ENCODE measurements at places on chromosomes 13 and 19.

- peak; percentile 21 for DNase-seq
Observed at GRCh38 chr13:42153199-42154113, 105.0 kb downstream of the DGKH start.

- DNase-seq: no peak
Observed at GRCh38 chr13:112376050-112376681, at the start of gene SPACA7. TSS of gene SPACA7 (plus strand) at chr13:112376355. CDS start at chr13:112376386, 31 bp downstream.

GRCh38 chr13:93625536-93625935 is 398.9 kb downstream of the GPC6 start:
- DNase-seq: peak; percentile 29

DNA sequence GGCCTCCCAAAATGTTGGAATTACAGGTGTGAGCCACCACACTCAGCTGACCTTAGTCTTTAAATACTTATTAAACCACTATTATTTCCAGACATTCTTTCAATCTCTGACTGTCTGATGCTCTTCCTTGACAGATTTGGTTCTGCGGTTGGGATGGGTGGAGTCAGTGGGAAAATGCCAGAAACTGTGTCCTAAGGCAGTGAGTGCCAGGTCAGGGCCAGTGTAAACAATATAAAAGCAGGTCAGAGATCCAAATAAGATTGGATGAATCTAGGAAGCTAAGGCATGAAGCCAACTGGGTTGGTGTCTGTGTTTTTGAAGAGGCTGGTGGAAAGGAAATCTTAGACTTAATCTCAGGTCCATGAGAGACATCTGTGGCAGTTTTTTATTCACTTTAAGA is 74.7 kb downstream of the KLF5 start:
- DNase-seq: no peak

GRCh38 chr13:51026016-51026415 is 85.1 kb downstream of the C13orf42 start:
- DNase-seq: no peak

GRCh38 chr13:21181671-21182070 is 5.2 kb downstream of the MRPL57 start:
- no peak for DNase-seq

GRCh38 chr19:37909661-37910199 is 2.7 kb downstream of the SIPA1L3 start:
- no peak for DNase-seq

DNA sequence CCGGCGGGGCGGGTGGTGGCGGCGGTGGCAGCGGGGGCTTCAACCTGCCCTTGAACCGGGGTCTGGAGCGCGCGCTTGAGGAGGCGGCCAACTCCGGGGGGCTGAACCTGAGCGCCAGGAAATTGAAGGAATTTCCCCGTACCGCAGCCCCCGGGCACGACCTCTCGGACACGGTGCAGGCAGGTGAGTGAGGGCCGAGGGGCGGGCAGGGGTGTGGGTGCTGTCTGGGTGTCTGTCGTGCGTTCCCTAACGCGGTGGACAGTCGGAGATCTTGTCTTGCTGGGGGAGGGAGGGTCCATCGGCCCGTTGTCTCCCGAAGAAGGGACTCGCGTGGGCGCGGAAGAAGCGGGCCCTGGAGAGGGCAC is 533 bp downstream of the LRCH1 start:
- DNase-seq: no peak

DNA sequence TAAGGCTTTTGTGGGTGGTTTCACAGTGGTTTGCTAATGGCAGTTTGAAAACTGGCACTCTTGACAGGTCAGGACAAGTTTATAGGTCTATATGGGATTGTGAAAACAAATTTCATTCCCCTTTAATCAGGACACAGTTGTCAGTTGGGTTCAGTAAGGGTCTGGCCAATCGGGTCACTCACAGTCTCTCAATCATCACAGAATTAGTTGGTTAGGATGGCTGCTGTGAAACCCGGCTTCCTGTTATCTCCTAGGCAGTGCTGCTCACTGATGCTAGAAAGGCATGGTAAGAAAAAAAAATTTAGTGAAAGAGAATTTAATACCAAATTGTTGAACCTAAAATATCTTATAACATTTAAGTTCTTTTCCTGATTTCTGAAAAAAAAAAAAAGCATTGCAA is 1730.1 kb downstream of the EFNB2 start:
- no peak for DNase-seq

DNA sequence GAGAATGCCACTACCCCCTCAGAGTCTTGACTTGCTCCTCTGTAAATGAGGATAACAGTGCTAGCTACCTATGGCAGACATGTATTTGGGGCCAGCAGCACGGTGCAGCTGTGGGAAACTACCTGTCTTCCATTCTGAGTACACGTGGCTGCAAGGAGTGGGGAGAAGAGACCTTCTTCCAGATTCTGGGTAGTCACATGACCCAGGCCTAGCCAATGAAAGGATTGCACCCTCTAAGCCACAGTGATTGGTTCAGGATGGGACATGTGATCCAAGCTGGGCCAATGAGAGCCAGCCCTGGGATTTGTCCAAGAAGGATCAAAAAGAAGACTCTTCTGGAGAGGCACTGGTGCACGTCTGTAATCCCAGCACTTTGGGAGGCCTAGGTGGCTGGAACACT is 5.5 kb downstream of the ZNRF4 start:
- no peak for DNase-seq

DNA sequence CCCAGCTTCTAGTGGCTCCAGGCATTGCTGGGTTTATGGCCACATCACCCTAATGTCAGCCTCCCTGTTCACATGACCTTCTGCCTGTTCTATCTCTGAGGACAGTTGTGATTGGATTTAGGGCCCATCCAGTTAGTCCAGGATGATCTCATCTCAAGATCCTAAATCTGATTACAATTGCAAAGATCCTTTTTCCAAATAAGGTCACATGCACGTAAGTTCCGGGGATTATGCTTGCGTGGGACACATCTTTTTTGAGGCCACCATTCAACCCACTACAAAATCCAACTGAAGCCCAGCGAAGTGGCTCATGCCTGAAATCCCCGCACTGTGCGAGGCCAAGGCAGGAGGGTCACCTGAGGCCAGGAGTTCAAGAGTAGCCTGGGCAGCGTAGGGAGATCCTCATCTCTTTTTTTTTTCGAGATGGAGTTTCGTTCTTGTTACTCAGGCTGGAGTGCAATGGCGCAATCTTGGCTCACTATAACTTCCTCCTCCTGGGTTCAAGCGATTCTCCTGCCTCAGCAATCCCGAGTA is 12.3 kb downstream of the PLD3 start:
- DNase-seq: no peak

GRCh38 chr13:50417597-50417996 is 402.4 kb downstream of the KCNRG start:
- no peak for DNase-seq

- no peak for DNase-seq
Observed at GRCh38 chr13:101738336-101738735, 285.9 kb downstream of the ITGBL1 start.

GRCh38 chr19:32038961-32039360 is 306.4 kb upstream of the ZNF507 start:
- no peak for DNase-seq

- peak; percentile 80 for DNase-seq
Observed at GRCh38 chr13:99916366-99917103, 55.0 kb downstream of the ZIC5 start.

DNA sequence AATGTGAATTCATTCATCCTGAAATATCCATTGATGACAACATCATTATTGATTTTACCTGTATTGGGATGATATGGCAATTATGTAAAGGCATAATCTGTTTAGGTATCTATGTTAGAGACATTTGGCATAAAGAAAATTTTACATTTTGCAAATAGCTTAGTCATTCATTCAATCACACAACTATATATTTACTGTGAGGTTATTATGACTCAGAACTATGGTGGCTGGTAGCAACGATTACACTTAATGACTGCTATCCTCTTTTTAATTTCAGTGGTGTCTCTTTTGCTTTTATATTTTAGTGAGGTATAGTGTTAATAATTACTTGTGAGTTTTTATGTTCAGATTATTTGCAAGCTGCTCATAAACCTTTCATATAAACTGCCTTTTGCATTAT is 955.9 kb downstream of the SLITRK6 start:
- no peak for DNase-seq

- peak; percentile 26 for DNase-seq
Observed at GRCh38 chr13:76455960-76456359, 430.2 kb downstream of the KCTD12 start.

- no peak for DNase-seq
Observed at GRCh38 chr13:37515226-37515625, 83.3 kb downstream of the POSTN start.

DNA sequence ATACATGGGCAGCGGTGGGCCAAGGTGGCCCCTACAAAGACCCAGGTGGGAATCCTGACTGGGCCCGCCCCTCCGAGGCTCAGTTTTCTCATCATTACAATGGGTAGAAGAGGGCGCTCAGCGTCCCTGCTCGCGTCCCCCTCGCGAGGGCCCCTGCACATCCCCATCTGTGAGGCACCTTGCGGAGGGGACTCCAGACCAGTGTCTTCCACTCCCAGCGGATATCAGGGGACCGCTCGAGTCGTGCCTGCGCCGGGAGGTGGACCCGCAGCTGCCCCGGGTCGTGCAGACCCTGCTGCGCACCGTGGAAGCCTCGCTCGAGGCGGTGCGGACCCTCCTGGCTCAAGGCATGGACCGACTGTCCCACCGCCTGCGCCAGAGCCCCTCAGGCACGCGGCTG is 15.3 kb upstream of the COLGALT1 start:
- DNase-seq: no peak

DNA sequence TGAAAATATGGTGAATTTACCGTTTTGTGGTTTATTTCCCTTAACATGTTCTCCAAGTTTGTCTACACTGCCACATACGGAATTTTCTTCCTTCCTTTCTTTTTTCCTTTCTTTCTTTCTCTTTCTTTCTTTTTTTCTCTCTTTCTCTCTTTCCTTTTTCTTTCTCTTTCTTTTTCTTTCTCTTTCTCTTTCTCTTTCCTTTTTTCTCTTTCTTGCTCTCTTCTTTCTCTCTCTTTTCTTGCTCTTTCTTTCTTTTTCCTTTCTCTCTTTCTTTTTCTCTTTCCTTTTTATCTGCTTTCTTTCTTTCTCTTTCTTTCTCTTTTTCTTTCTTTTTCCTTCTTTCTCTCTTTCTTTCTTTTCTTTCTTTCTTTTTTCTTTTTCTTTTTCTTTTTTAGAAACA is 1962.3 kb upstream of the PCDH20 start:
- no peak for DNase-seq

GRCh38 chr13:111415765-111416164 is 95.3 kb downstream of the TEX29 start:
- no peak for DNase-seq

DNA sequence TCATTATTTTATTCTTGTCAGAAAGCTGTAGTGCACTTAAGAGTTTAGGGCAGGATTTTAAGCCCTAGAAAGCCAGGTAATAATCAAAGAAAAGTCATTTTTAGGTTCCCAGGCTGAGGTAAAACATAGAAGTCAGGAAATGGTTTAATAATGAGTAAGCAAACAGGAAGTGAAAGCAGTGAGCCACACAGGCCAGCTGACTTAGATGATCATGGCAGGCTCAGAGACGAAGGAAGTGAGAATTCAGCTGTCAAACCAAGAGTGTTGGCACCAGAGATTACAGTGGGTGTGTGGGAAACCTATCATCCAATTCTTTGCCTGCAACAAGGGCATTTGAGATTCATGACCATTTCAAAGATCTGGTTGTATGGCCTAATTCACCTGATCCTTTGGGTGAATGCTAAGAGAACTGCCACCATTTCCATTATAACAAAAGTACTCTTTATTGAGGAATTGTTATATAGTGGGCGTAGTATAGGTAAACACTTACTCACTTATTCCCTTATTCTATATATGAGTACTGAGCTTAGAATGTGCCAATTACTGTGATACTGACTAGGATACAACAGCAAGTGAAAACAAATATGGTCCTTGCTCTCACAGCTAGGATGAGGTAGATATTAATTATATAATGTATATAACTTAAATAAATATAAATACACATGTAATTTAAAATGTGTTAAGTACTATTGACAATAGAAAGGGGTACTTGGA is 103.7 kb upstream of the EDNRB start:
- peak; percentile 82 for DNase-seq
